ENCODE measurements at places on chromosomes 6 and 20.

DNA sequence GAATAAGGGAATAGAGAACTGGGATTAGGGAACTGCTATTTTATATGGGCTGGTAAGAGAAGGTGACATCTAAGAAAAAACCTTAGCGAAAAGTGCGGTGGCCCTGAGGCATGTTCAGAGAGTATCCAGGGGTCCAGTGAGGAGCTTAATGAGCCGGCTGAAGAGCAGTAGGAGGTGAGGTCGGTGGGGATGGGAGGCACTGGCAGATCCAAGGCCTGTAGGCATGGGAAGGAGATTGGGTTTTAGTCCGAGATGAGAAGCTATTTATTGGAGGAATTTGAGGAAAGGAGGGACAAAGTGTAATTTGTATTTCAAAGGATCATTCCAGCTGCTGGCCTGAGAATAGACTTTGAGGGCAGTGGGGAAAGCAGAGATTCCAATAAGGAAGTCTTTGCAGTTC, 123.8 kb downstream of the QKI start:
- DNase-seq: no peak

DNA sequence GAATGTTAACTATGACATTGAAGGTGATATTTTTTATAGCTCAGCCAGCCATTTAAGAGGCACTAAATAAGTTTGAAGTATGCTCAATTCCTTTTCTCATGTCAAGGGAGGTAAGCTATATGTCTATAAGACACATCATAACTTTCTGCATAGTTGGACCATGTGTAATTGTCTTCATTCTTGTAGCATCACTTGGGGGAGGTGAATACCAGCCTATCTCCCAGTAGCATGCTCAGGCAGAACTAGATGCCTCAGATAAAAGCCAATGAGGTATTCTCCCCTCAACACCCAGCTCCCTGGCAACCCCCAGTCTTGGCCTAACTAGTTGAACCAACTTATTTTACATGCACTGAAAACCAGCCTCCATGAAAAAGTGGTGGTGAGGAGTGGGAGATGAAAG, 158.3 kb upstream of the JAG1 start:
- no peak for DNase-seq

DNA sequence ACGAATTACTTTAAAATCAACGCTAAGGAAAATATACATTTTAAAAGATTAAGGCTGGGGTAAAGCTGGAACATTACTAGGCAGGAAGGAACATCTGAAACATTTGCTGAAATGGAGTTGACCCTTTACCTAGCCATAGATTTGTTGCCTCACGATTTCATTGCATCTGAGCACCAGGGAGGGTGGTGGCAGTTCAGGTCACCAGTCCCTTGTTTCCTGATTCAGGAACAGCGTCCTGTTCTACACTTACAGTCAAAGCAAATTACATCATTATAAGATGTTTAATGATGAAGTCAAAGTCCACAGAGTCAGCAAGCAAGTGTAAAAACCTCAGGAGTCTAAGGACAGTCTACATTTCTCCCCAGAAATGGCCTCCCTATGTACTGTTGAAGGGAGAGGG, 9.0 kb upstream of the MICA start:
- DNase-seq: no peak

DNA sequence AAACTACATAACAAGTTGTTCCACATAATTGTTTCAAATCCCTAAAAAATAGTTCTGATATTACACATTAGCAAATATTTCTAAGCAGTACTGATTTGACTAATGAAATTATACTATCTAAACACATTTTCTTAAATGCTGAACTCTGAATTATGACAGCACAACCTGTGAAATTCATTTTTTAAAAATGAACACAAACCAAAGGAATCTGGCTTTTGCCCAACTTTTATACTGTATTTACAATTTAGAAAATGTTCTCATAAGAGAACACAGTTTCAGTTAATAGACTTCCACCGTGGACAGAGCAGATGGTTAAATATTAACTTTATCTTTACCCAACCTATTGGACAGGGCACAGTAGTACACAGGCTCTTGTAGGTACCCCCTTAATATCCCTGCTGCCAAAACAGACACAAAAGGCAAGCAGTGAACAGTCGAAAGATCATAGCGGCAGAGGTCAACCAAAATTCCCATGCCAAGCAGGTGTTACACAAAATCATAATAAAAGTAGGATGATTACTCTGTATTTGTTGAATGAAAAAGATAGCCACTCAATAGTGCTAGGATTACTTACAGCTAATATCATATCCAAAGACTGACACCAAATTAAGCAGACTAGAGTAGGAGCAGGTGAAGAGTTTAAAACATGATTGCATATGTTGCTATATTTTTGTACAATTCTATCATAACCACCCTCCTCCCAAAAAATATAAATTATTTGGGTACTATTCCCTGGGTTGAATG, 122.5 kb downstream of the RNGTT start:
- no peak for DNase-seq

DNA sequence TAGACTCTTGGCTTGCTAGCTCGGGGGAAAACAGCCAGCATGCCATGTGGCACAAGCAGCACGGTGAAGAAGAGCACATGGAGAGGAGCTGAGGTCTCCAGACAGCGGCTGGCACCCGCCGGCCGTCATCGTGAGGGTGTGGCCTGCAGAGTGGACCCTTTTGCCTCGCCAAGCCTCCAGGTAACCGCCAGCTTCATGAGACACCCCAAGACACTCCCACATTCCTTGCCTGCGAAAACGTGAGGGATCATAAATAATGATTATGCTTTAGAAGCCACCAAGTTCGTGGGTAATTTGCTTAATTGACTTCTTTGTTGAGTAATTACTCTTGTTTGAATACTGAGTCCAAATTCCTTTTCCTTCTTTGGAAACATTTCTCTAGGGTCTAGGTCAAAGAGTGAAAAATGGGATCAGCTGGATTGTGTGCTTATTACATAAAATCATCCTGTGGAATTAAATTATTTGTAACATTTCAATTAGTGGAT, 23.2 kb downstream of the FAM50B start:
- DNase-seq: no peak

GRCh38 chr6:107353773-107354382, 105.5 kb downstream of the PDSS2 start:
- DNase-seq: no peak

DNA sequence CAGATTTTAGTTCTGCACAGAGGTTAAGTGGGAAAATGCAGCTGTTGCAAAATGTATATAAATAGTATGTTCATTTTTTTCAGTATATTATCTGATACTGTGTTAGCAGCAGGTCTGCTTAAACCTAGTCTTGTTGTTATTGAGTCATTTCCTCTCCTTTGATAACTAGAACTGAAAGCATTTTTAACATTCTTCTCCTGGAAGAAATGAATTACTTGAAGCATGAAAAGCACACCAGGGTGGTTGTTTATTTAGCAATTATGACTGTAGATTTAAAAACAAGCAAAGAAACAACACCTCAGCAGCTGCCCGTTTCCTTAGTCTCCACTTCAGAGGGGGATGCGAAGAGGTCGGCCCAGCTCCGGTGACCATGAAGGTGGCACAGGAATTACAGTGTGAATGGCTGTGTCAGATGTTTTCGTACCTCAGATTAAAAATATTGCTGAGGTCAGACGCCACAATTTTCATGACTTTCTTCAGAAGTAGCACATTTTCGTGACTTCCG, 53.5 kb downstream of the GOPC start:
- no peak for DNase-seq

- DNase-seq: no peak
Observed at GRCh38 chr20:38271608-38272120, 11.1 kb upstream of the KIAA1755 start.

GRCh38 chr20:47741669-47742608, 43.3 kb downstream of the SULF2 start:
- no peak for DNase-seq

GRCh38 chr6:39518221-39518620, 195.7 kb upstream of the KCNK16 start:
- DNase-seq: no peak

GRCh38 chr20:25063546-25063945, 5.6 kb upstream of the ACSS1 start:
- DNase-seq: no peak

- DNase-seq: no peak
Observed at GRCh38 chr6:27049863-27050781, 197.4 kb upstream of the PRSS16 start.

- DNase-seq: no peak
Observed at GRCh38 chr6:113397236-113397635, 459.9 kb upstream of the MARCKS start.

GRCh38 chr6:92767101-92767500, 652.3 kb downstream of the EPHA7 start:
- DNase-seq: no peak

GRCh38 chr20:57065646-57066045, 200.8 kb downstream of the BMP7 start:
- no peak for DNase-seq

- DNase-seq: no peak
Observed at GRCh38 chr20:53243152-53243551, 271.0 kb downstream of the TSHZ2 start.

DNA sequence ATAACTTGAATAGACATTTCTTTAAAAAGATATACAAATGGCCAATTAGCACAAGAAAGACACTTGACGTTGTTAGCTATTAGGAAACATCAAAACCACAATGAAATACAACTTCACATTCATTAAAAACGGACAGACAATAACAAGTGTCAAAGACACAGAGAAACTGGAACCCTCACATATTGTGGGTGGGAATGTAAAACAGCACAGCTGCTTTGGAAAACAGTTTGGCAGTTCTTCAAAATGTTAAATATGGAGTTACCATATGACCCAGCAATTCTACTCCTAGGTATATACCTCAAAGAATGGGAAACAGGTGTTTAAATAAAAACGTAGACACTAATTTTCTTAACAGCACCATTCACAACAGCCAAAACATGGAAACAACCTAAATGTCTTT, 100.5 kb upstream of the SLC22A23 start:
- DNase-seq: no peak

- no peak for DNase-seq
Observed at GRCh38 chr6:6878887-6879585, 228.7 kb upstream of the RREB1 start.

DNA sequence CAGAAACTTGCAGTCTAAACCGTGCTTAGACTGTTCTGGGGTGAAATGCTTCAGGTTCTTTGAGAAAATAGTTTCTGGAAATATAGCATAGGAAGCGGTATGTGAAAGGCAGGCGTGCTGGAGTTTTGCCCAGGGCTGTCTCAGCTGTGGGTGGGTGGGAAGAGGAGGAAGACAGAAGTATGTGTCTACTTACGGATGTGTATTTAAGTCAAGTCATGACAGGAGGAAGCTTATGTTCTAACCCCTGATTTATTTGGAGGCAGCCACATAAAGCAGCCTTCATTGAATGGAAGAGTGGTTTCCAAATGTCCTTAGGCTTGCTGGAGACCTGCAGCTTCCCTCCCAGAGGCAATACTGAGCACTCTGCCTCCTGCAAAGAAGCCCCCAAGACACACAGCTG, 345.8 kb upstream of the PRND start:
- no peak for DNase-seq

GRCh38 chr6:147154454-147154853, 49.8 kb upstream of the STXBP5 start:
- no peak for DNase-seq

DNA sequence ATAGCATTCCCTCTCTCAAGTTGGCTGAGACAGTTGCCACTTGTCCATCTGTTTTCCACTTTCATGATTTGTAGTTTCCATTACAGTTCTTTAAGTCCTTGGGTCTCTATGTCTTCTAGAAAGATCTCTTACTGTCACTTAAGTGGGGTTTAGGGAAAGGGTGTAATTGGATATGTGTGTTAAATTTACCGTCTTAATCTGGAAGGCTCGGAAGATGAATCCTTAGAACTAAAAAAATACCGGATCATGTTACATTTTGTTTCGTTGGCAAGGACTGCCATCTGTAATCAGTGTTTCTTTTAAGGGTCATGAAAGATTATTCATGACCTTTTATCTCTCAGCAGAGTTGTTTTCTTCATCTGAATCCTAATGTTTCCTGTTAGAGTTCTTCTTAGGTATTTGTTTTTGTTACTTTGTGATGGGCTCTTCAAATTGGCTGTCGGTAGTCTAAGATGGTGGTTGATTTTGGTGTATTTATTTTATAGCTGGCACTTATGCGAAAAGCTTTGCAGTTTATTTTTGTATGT, 21.8 kb upstream of the BTBD3 start:
- DNase-seq: no peak

- DNase-seq: no peak
Observed at GRCh38 chr6:2731281-2731909, 19.3 kb downstream of the MYLK4 start.

DNA sequence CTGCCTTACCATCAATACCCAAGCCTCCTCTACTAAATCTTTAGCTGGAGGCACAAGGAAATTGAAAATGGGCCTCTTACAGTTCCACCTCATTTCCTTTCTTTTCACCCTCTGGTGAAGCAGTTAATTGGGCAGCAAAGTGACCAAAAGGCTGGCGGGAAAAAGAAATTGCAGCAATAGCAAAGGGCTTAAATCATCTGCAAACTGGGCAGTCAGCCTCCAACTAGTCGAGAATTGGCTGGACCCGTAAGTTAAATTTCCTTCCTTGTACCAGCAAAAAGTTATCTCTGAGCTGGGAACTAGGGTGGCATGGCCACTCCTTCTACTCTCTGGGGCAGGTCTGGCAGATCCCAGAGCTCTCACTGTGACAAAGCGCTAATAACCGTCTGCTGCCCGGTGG, 33.5 kb downstream of the GHRH start:
- no peak for DNase-seq

GRCh38 chr6:36131511-36132245, 1.4 kb downstream of the MAPK13 start:
- peak; percentile 31 for DNase-seq
